Heart right ventricle (tissue), 16 donors: ENCODE measurements at places on chromosomes 5 and 9. TPM values are rescaled to one million over a fixed set of nuclear protein-coding genes. Genes with fewer than 3 reads are reported as not detected.

DNA sequence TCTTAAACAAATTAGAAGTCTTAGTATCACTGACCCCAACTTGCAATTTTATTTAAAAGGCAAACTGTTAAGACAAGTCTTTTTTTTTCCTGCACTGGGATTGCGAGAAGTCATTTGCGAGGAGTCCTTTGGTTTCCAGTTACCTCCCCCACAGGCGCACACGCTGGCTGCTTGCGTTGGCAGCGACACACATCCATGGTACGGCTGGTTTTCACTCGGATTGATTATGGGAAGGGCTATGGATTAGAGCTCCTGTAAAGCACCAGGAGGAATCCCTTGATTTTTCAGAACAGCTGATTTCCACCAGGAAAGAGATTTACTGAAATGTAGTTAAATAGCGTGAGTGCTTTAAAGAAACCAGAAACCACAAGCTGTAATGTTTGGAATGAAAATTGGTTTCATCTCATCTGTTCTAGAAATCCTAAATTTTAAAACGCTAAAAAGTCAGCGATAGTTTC lies 737 bp downstream of the SLC1A3 start:
- peaks cover 18% of the 10 kb centered on the region for H3K4me1 ChIP-seq
- no peaks in the 10 kb centered on the region for H3K36me3 ChIP-seq
- H3K27me3 ChIP-seq: no peaks in the 10 kb centered on the region
- H3K27ac ChIP-seq: peak overlapping the region; percentile 84
- peak overlapping the region; percentile 66 for H3K4me3 ChIP-seq

Gene AGXT2
- not detected for total RNA-seq

DNA sequence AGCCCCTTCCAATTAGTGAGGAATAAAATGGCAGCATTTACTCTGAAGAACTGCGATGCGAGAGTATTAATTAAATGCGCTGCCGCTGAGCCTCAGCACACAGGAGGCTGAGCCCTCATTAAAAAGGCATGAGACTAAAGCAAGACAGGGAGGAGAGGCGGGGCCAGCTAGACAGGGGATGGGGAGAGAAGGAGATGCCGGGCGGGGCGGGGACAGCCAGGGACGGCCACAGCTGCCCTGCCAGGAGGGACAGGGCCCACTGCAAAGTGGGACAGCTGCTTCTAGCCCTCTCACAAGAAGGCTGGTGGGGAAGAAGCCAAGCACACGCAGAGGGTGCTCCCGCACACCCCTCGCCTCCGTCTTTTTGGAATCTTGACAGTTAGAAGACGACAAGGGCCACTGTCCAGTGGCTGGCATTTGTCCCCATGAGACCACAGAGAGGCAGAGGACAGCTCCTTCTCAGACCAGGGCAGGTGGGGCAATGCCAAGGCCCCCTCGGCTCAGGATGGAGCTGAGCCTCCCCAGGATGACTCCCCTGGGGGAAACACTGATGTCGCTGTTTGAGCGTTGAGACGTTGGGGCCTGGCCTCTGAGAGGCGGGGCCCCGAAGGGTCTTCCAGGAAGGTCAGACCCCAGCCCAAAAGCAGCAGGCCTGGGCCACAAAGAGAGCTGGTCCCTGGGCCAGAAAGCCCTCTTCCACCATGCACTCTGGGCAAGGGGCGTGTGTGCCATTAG lies 26.9 kb downstream of the ADAMTS2 start:
- no peak for DNase-seq
- H3K27ac ChIP-seq: no peak overlapping the region
- H3K4me1 ChIP-seq: no peaks in the 10 kb centered on the region
- no peak overlapping the region for H3K4me3 ChIP-seq

DNA sequence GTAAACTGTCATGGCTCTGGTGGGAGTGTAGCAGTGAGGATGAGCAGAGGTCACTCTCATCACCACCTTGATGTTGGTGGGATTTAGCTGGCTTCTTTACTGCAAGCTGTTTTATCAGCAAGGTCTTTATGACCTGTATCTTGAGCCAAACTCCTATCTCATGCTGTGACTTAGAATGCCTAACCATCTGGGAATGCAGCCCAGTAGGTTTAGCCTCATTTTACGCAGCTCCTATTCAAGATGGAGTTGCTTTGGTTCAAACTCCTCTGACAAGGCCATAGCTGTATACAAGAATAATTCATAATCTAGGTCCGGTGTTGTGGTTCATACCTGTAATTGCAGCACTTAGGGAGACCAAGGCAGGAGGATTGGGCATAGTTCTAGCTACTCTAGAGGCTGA lies 85.1 kb downstream of the ARRDC3 start:
- H3K4me1 ChIP-seq: peaks cover 5% of the 10 kb centered on the region
- no peak overlapping the region for H3K4me3 ChIP-seq
- H3K36me3 ChIP-seq: no peaks in the 10 kb centered on the region
- no peak overlapping the region for H3K27ac ChIP-seq
- H3K27me3 ChIP-seq: no peaks in the 10 kb centered on the region

- no peaks in the 10 kb centered on the region for H3K27me3 ChIP-seq
- H3K27ac ChIP-seq: no peak overlapping the region
- H3K4me3 ChIP-seq: no peak overlapping the region
- no peak for DNase-seq
Observed at GRCh38 chr5:31936683-31937082, 237.4 kb downstream of the GOLPH3 start.

- H3K27me3 ChIP-seq: no peaks in the 10 kb centered on the region
- H3K4me1 ChIP-seq: peaks cover 58% of the 10 kb centered on the region
- H3K4me3 ChIP-seq: peak overlapping the region; percentile 83
- no peak for DNase-seq
- H3K27ac ChIP-seq: peak overlapping the region; percentile 87
Observed at GRCh38 chr9:113222482-113222841, 1.1 kb downstream of the SLC31A1 start.

Gene FGF18
- 28.1 TPM for total RNA-seq
